ENCODE measurements at places on chromosomes 11 and 22. TPM values are rescaled to one million over a fixed set of nuclear protein-coding genes. Genes with fewer than 3 reads are reported as not detected.

DNA sequence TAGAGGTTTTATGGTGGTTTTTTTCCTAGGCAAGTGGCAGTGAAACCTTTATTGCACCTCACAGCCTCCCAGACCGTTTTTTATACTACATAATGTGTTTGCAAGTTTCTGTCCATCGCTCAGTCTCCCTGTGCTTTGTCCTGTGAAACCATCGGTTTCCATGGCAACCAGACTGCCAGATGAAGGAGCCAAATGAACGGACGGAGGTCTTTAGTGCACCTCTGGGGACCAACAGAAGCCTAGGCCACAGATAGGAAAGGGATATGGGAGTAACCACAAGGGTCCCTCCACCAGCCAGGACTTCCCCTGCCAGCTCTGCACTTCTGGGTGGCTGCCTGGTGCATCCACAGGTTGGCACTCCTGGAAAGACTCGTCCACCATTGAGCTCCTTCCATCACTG is 165.0 kb downstream of the CHST1 start:
- H3K27me3 ChIP-seq = peaks cover 4% of the 10 kb centered on the region
- no peak overlapping the region for H3K4me3 ChIP-seq
- no peaks in the 10 kb centered on the region for H3K36me3 ChIP-seq
- no peak overlapping the region for H3K27ac ChIP-seq
- H3K4me1 ChIP-seq = no peaks in the 10 kb centered on the region

DNA sequence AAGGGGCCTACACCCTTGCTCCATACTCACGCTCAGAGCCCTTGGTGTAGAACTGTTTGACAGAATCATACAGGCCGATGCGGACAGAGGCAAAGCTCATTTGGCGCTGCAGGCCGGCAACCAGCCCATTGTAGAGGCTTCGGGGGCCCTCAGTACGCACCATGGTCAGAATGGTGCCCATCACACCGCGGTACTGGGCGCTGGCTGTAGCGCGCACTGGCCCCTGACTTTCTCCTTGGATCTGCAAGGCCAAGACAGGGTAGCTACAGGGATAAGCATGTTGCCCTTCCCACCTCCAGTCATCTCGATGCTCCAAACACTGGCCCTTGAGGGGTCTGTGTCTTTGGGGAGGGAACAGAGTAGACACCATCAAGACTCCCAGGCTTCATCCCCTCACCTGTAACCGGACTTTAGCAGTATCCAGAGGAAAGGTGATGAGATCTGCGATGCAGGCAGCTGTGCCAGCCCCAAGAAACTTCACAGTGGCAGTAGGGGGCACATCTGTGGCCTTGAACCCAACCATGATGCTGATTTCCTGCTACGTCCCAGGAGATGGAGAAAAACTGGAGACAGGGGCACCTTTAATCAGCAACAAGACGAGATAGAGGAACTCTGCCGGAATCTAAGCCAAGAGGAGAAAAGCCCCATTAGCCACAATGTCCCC is 4.7 kb downstream of the UCP2 start:
- no peaks in the 10 kb centered on the region for H3K36me3 ChIP-seq
- no peak overlapping the region for H3K27ac ChIP-seq
- no peaks in the 10 kb centered on the region for H3K4me1 ChIP-seq
- no peak overlapping the region for H3K4me3 ChIP-seq

GRCh38 chr11:19541521-19542049 is 171.1 kb upstream of the NAV2 start:
- H3K27me3 ChIP-seq = peaks cover 7% of the 10 kb centered on the region
- no peak for DNase-seq
- no peaks in the 10 kb centered on the region for H3K4me1 ChIP-seq

LRRC32 gene
- total RNA-seq = 7.5 TPM

DNA sequence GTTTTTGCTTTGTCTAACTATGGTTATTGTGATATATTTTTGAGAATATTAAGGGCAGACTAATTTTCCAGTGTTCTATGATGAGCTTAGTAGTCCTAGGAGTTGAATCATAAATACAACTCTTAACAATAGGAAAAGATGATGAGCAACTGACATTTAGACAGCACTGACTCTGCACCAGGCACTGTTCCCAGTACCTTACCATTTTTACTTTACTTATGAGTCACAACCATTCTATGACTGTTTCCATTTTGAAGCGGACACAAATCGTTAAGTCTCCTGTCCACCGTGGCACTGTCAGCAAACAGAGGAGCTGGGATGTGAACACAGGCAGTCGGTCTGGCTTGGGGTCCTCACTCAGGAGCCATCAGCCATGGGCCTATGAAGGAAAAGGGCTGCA is 3.4 kb upstream of the SCGB2A2 start:
- peak overlapping the region; percentile 68 for H3K27ac ChIP-seq
- H3K4me3 ChIP-seq = no peak overlapping the region
- H3K27me3 ChIP-seq = no peaks in the 10 kb centered on the region
- H3K4me1 ChIP-seq = no peaks in the 10 kb centered on the region
- no peak for DNase-seq
- H3K36me3 ChIP-seq = no peaks in the 10 kb centered on the region

- no peaks in the 10 kb centered on the region for H3K36me3 ChIP-seq
- peak overlapping the region; percentile 96 for H3K27ac ChIP-seq
- peaks cover 3% of the 10 kb centered on the region for H3K4me1 ChIP-seq
- H3K27me3 ChIP-seq = no peaks in the 10 kb centered on the region
These were observed 48.3 kb downstream of the FAM83F start for GRCh38 chr22:40043081-40043480.

APOL3 gene
- 130 TPM for total RNA-seq

CYTH4 gene
- 25.1 TPM for total RNA-seq

GRCh38 chr22:23060612-23061400 is 9.5 kb upstream of the GNAZ start:
- H3K4me3 ChIP-seq = no peak overlapping the region
- DNase-seq = peak; percentile 9
- no peaks in the 10 kb centered on the region for H3K27me3 ChIP-seq

DNA sequence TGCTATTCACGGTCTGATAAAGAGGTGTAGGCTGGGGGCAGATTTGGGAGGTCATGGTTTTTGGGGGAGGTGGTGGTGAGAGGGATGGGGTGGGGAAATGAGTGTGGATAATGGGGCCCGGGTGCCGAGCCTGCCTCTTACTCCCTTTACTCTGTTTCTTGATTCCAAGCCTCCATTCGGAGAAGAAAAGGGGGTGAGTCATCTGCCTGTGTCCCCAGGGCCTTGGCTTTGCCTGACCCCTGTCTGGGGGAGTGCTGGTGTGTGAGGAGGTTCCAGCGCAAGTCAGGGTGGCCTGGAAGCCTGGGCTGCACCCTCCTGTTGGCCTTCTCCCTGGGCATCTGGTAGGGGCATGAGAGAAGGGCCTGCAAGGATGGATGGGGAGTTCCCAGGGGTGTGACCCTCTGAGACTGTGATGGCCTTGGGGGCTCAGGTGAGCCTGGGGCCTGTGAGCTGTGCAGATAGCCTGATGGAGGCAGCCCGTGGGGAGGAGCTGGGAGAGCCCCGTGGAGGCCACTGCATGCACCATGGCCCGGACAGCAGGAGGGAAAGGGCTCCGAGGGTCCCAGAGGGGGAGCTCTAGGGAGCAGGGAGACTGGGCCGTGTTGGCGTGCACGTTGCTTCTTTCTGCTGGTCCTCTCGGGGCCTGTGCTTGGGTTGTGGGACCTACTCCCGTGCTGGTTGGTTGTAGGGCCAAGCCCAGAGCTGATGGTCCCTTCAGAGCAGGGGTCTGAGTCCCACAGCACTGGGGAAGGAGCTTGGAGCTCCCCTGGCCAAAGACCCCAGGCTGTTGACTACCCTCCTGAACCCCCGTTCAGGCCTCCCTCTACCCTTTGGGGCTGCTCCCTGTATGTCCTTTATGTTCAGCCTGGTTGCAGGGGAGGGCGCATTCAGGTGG is 26.3 kb upstream of the ACR start:
- H3K27ac ChIP-seq = no peak overlapping the region
- no peaks in the 10 kb centered on the region for H3K4me1 ChIP-seq
- no peak overlapping the region for H3K4me3 ChIP-seq
- H3K27me3 ChIP-seq = no peaks in the 10 kb centered on the region
- H3K36me3 ChIP-seq = no peaks in the 10 kb centered on the region

DNA sequence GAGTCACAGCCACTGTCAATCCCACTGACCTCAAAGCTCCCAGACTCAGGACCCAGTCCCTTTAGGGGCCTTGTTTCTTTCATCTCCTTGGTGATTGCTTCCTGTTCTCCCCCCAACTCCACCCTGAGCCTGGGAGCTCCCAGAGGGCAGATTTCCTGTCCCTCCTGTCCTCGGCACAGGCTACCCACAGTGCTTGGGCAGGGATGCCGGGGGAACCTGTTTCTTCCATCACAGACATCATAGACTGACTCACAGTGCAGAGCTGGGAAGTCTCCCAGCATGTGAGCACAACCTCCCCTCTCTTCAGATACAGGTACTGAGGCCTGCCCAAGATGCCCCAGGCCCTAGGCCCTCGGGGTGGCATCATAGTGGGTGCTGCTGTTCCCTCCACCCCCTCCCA is 16.6 kb downstream of the TRIM29 start:
- H3K27me3 ChIP-seq = no peaks in the 10 kb centered on the region
- no peak for DNase-seq
- H3K36me3 ChIP-seq = no peaks in the 10 kb centered on the region
- H3K27ac ChIP-seq = peak overlapping the region; percentile 75
- H3K4me3 ChIP-seq = no peak overlapping the region
- no peaks in the 10 kb centered on the region for H3K4me1 ChIP-seq

GRCh38 chr11:96393753-96394348 is 4.0 kb downstream of the JRKL start:
- H3K27me3 ChIP-seq = no peaks in the 10 kb centered on the region
- DNase-seq = no peak
- no peak overlapping the region for H3K4me3 ChIP-seq

DNA sequence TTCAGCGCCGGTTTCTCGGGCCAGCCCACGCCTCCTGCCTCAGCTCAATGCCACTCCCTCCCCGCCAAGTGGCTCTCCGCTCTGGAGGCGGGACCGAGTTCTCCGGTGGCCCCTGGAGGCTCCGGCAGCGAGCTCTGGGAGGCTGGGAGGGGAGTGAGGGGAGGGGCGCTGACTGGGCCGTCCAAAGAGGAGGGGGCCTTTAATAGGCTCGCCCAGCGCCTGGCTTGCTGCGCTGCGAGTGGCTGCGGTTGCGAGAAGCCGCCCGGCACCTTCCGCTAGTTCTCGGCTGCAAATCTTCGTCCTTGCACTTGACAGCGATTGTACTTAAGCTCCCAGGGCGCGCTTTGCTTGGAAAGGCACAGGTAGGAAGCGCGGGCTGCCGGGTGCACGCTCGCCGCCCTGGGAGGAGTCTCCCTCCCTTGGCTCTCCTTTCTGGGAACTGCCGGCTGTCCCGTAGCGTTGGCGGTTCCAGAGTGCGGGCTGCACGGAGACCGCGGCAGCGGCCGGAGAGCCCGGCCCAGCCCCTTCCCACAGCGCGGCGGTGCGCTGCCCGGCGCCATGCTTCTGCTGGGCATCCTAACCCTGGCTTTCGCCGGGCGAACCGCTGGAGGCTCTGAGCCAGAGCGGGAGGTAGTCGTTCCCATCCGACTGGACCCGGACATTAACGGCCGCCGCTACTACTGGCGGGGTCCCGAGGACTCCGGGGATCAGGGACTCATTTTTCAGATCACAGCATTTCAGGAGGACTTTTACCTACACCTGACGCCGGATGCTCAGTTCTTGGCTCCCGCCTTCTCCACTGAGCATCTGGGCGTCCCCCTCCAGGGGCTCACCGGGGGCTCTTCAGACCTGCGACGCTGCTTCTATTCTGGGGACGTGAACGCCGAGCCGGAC is at the start of gene ADAMTS15:
Gene ADAMTS15, plus strand, starts transcription at position 230 of the 894 bp plus-strand sequence. Its CDS starts 329 bp downstream, at position 559.
- no peaks in the 10 kb centered on the region for H3K4me1 ChIP-seq
- H3K27me3 ChIP-seq = no peaks in the 10 kb centered on the region
- H3K36me3 ChIP-seq = no peaks in the 10 kb centered on the region
- peak within 1 kb of the TSS; percentile 61 for H3K4me3 ChIP-seq
- DNase-seq = peak; percentile 66
- H3K27ac ChIP-seq = peak within 1 kb of the TSS; percentile 77

LRRC56 gene
- total RNA-seq = 0.16 TPM

KCNK4 gene
- not detected for total RNA-seq

GRCh38 chr22:42805998-42806830 is 50.9 kb downstream of the ARFGAP3 start:
- no peaks in the 10 kb centered on the region for H3K27me3 ChIP-seq
- no peaks in the 10 kb centered on the region for H3K36me3 ChIP-seq
- DNase-seq = peak; percentile 40
- H3K27ac ChIP-seq = peak overlapping the region; percentile 99

RIN1 gene
- total RNA-seq = 6.6 TPM

DDIAS gene
- total RNA-seq = 2.5 TPM

GRCh38 chr11:116813781-116814471 is 9.2 kb downstream of the APOA4 start:
- no peaks in the 10 kb centered on the region for H3K36me3 ChIP-seq
- H3K4me3 ChIP-seq = no peak overlapping the region
- no peak for DNase-seq
- H3K27ac ChIP-seq = no peak overlapping the region
- H3K27me3 ChIP-seq = no peaks in the 10 kb centered on the region
